ENCODE measurements at places on chromosomes 7 and 10.

DNA sequence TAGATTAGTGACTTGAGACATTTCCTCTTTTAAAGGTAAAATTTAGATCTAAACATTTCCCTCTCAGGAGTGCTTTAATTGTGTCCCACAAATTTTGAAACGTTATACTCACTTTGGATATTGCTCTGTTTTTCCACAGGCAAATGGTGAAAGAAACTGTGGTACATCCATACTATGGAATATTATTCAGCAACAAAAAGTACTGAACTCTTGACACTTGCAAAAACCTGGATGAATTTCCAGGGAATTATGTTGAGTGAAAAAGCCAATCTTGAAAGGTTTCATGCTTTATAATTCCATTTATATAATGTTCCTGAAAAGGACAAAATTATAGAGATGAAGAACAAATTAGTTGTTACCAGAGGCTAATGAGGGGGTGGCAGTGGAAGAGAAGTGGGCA lies 153.3 kb upstream of the SVIL start:
- no peak for DNase-seq

- DNase-seq: no peak
Measured at GRCh38 chr10:132592790-132593383, 55.3 kb downstream of the INPP5A start.

DNA sequence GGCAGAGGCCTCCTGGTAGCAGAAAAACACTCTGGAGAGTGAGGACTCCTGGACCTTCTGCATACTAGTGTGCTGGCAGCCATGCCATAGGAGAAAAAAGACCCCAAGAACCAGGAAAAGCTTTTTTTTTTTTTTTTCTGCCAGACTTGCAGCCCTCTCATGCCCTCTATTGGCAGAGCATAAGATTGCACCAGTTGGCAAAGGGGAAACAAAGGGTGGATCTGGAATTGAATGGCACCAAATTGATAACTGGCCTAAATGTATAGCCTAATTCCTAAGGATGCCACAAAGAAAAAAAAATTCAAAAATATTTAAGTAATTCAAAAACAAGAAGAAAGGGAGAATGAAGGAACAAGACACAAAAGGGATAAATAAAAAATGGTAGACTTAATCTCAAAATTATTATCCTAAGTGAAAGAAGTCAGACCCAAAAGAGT lies 112.5 kb upstream of the GHITM start:
- DNase-seq: peak; percentile 26

DNA sequence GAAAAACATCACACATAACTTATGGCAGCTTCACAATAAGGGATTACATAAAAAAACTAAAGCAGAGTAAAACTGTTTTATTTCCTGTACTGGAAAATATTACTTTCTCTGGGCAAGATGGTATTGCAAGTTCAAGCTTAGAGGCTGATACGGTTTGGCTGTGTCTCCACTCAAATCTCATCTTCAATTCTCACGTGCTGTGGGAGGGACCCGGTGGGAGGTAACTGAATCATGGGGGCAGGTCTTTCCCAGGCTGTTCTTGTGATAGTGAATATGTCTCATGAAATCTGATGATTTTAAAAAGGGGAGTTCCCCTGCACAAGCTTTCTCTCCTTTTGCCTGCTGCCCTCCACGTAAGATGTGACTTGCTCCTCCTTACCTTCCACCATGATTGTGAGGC lies 5.1 kb upstream of the LRRC27 start:
- no peak for DNase-seq

DNA sequence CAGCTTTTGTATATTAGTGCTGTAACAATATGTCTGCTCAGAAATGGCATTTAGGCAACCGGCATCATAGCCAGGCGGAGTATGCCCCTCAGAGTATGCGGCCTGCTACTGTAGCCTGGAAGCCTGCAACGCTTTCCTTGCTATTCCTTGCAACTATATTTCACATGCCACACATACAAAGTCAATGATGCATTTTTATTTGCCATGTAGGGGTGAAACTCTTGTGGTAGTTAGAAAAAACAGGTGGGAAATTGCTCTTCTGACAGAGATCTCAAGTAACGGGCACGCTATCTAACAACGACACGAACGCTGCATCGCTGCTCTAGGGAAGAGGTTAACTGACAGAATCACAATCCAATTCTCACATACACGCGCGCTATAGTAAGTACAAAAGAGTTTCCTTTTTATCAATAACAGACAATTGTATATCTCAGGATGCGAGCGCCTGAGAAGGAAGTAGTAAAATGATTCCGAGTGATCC lies 5.9 kb downstream of the EBF3 start:
- DNase-seq: no peak

- no peak for DNase-seq
Measured at GRCh38 chr10:5830629-5831445, 17.6 kb upstream of the GDI2 start.

GRCh38 chr10:127291329-127291728 lies 94.9 kb upstream of the INSYN2A start:
- no peak for DNase-seq

DNA sequence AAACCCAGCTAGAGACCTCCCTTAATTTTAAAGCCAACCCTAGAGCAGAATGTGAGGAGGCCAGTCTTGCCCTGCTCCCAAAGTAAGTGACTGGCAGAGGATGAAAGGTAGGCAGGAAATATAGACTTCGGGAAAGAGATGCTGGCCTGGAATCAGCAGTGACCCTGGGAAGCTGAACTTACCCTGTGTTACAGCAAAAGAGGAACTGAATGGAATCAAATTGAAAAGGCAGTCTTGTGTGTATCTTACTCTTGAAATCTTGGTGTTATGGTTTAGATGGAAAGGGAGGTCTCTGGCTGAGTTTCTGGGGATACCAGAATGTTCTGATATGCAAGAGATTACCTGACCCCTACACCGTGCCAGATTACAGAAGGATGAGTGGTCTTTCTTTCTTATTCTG lies 7.9 kb upstream of the CFAP43 start:
- DNase-seq: no peak

- DNase-seq: no peak
Measured at GRCh38 chr7:107815254-107815882, 12.3 kb upstream of the SLC26A3 start.

DNA sequence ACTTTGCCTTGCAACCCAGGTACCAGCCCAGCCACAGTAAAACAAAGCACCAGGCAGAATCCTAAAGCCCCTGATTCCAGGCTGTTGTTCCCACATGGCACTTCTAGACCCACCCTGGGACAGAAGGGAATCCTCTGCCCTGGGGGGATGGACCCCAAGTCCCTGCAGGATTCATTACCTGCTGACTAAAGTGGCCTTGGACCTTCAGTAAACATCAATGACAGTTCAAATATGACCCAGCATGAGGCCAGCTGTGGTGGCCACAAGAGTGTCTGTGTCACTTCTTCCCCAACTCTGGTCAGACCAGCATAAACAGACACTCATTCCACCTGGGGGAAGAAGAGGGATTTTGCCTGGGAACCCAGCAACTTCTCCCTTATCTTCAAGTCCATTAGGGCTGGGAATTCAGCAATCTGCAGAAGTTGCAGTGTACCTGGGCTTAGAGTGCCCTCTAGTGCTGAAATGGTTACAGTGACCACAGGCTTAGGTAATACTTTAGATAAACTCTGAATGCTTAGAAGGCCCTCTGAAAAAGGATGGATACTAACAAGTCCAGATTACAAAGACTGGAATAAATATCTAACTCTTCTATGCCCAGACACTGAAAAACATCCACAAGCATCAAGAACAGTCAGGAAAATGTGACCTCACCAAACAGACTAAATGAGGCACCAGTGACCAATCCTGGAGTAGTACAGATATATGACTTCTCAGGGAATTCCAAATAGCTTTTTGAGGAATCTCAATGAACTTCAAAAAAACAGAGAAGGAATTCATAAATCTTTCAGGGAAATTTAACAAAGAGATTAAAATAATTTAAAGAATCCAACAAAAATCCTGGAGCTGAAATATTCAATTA lies 108.5 kb upstream of the TMEM168 start:
- peak; percentile 59 for DNase-seq

DNA sequence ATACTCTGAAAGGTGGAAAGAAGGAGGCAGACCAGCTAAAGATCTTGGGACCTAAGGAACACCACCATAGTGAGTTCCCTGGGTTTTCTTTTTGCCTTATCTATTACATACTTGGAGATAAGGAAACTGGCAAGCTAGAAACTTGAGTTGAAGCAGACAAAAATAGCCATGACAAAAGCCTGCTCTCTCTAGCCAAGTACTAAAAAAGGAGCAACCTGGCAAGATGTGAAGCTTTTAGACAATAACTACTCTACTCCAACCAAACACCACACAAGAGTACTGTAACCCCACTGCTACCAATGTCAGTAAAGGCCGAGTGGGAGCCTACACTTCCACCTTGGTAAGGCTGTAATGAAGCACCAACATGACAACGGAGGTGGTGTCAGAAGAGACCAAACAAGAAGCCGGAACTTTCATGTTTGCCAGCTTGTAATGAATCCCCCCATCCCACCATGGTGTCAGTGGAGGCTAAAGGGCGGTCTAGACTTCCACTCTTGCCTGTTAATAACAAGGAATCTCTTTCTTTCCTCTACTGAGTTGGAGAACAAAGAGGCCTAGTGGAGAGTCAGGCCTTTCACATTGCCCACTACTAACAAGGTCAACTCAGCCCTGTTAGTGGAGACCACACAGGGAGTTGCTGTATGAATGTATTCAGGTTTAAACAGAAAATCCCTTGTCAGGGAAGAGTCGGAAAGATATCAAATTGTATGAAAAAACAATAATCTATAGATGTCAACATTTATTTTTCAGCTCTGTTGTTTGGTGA lies 55.8 kb upstream of the DYNC1I1 start:
- DNase-seq: no peak

DNA sequence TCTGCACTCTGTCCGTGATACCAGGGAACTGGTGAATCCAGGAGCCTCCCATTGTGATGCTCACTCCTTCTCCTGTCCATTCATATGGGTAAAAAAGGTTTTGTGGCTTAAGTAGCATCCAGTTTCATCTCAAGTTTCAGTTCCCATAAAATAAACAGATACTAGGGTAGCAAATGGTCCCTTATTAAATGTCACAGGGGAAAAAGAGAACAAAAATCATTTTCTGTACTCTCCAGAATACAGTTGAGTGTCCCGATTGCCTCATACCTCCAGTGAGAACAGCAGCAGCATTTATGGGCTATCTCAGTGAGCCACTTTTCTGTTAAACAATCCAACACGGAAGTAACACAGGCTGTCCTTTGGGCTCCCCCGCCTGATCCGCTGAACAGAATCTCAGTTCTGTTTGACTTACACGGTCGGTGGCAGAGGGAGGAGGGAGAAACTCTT lies 179.6 kb downstream of the CELF2 start:
- DNase-seq: peak; percentile 65
